ENCODE measurements at places on chromosomes 5 and 9.

- DNase-seq, result no peak
Measured at GRCh38 chr5:145056800-145057199, 778.3 kb downstream of the PRELID2 start.

DNA sequence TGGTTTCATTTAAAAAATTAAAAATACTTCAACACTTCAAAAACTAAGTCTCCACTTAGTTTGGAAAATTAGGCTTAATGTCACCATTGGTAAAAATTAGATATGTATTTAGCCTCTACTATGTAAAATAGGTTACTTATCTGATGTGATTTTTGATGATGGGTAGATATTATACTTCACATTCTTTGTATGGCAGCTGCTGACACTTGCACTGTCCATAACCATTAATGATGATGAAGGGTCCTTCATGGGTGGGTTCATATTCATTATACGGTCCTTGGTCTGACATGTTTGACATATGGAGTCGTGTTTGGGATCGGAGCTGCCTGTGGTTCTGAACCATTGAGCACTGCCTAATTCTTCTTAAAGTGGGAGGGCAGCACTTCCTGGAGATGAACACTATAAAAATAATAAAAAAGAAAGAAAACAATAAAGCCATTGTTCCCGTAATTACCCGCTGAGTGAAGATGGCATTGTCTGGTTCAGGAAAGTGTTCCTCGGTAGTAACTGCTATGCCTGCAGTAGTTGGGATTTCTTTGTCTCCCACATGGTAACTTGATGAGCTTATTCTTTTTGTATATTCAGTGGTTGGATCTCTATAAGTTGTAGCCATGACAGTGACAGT, 2.2 kb downstream of the LRRTM2 start:
- no peak for DNase-seq

- DNase-seq, result no peak
Measured at GRCh38 chr5:139898981-139899380, 103.4 kb downstream of the PSD2 start.

- DNase-seq, result no peak
Measured at GRCh38 chr9:121589986-121590385, 61.4 kb upstream of the DAB2IP start.

- DNase-seq, result no peak
Measured at GRCh38 chr9:108035487-108035886, 545.9 kb upstream of the KLF4 start.

DNA sequence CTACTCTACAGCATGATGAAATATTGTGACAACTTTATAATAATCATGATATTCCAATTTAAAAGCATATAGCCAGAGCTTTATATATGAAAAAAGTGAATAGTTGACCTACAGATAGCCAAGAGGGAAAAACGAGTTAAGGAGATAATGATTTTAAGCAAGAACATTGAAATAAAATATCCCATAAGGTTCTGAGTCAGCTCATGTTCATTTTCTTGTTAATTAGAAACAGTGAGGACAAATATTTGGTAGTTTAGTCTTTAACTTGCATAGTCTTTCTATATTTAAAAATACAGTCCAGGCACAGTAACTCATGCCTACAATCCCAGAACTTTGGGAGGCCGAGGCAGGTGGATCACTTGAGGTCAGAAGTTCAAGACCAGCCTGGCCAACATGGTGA, 55.8 kb upstream of the CDH6 start:
- no peak for DNase-seq

Data from CD4-positive, alpha-beta T cell treated with Interleukin-21 for 1 hour (primary cell).